ENCODE measurements at places on chromosomes 6 and 20. TPM values are rescaled to one million over a fixed set of nuclear protein-coding genes. Genes with fewer than 3 reads are reported as not detected.

Gene HLA-DOA
- not detected for polyA plus RNA-seq

Gene PLN
- polyA plus RNA-seq = 0.10 TPM

GRCh38 chr6:147179809-147180208, 24.4 kb upstream of the STXBP5 start:
- no peak for DNase-seq

DNA sequence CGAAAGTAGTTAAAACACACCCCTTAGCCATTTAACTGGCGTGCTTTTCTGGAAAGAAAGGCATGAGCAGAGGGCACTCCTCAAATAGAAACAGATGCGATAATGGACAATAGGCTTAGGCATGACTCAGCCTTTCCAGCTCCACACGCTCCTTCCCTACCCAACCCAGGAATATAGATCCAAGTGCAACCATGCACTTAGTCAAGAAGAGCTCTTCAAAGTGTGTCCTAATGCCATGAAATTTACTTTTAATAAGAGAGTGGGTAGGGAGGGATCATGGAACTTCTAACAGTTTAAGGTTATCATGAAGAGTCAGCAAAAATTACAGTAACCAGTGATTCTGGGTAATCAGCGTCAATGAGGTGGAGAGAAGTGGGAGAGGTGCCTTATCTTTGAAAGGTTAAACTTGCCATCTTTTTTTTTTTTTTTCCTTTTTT, 2.4 kb upstream of the EFHC1 start:
- DNase-seq = peak; percentile 39

GRCh38 chr6:109174916-109175315, 79.6 kb downstream of the CEP57L1 start:
- peak; percentile 81 for DNase-seq

- DNase-seq = no peak
Observed at GRCh38 chr6:168333039-168333438, 13.5 kb upstream of the DACT2 start.
